ENCODE measurements at places on chromosomes 12 and 14.

GRCh38 chr14:79057333-79057732, 887.2 kb downstream of the NRXN3 start:
- DNase-seq, result no peak

GRCh38 chr12:49301760-49302159, 6.8 kb downstream of the PRPH start:
- DNase-seq, result no peak

DNA sequence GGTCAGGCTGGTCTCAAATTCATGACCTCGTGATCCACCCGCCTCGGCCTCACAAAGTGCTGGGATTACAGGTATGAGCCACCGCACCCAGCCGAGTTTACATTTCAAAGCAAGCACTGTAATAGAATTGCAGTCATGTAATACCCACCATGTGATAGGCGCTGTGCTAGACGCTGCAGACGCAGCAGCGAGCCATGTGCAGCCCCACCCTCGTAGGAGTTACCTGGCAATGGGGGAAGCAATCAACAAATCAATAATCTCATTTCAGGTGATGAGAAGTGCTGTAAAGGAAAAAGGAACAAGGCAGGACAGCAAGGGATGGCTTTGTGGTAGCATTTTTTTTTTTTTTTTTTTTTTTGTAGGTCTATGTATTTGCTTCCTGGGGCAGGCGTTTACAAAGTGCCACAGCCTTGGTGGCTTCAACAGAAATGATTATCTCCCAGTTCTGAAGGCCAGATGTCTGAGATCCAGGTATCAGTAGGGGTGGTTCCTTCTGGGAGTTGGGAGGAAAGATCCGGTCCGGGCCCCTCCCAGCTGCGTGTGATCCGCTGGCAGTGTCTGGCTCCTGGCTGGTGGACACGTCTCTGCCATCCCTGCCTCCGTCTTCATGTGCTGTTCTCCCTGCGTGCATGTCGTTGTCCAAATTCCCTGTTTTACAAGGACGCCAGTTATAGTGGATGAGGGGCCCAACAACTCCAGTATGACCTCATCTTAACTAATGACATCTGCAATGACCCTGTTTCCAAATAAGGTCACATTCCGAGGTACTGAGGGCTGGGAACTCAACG, 72.8 kb downstream of the TNFAIP2 start:
- no peak for DNase-seq

DNA sequence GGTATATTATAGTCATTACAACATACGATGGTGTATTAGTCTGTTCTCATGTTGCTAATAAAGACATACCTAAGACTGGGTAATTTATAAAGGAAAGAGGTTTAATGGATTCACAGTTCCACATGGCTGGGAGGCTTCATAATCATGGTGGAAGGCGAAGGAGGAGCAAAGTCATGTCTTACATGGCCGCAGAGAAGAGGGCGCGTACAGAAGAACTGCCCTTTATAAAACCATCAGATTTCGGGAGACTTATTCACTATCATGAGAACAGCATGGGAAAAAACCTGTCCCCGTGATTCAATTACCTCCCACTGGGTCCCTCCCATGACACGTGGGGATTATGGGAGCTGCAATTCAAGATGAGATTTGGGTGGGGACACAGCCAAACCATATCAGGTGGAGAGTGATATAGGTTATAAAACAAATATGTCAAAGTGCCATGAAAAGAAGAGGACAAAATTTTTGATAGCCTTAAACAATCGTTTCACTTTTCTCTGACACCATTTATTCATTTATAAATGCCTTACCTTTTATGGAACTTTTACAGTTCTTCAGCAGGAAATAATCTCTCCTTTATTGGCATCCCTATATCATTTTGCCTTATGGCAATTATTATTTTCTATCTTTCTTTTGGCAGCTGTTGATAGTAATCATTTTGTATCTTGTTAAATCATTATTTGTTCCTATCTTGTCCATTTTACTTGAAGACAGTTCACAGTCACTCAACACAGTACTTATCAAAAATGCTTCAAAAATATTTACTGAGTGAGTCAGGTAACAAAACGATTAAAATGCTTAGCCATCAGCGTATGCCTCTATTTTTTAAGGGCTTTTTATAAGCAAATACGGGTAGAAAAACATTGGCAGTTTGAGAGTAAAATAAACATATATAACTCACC, 196.0 kb downstream of the RAD51B start:
- no peak for DNase-seq

GRCh38 chr14:98700748-98701147, 571.2 kb downstream of the BCL11B start:
- DNase-seq, result no peak

GRCh38 chr12:101521136-101521535, 46.0 kb downstream of the SPIC start:
- DNase-seq, result no peak

DNA sequence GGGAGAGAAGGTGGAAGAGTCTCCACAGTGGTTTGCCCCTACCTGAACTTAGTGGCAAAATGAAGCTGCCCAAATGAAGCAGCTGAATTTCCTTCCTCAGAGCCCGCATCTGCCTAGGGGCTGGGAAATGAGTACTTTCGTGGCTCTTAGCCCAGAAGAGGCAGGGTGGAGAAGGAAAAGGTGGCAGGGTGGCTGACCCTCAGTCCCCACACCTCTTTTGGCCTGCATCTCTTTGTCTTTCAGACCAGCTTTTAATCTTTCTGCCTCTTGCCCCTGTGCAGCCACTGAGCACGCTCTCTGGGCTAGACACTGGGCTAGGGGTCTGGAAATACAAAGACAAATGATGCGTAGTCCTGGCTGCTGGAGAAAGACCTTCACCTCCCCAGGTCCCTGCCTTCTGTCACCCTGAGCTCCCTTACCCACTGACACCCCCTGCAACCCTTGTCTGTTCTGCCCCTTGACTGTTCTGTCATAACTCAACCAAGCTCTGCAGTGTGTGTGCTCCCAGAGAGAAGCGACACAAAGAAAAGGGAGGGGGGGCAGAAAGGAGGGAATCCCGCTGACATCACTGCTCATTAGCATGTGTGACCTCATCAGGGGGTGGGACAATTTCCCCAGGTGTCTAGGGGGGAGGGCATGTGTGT, 371 bp upstream of the REM2 start:
- DNase-seq, result peak; percentile 47
